ENCODE measurements at places on chromosomes 12 and 14. TPM values are rescaled to one million over a fixed set of nuclear protein-coding genes. Genes with fewer than 3 reads are reported as not detected.

GRCh38 chr12:70549340-70550179 is 87.7 kb downstream of the PTPRB start:
- DNase-seq, result no peak

DNA sequence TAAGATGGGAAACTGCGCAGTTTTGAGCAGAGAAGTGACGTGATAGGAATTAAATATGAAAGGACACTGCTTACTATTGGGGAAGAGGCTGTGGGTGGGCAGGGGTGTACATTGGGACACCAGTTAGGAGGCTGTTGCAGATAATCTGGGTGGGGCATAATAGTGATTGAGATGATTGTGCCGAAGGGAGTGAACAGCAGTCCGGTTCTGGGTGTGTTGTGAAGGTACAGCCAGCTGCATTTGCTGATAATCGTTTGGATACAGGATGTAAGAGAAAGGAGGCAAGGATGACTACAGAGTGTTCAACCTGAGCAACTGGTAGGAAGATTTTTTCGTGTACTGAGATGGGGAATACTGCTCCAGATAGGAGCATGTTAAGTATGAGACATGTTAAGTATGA is 205.2 kb upstream of the NEDD1 start:
- DNase-seq, result no peak

DNA sequence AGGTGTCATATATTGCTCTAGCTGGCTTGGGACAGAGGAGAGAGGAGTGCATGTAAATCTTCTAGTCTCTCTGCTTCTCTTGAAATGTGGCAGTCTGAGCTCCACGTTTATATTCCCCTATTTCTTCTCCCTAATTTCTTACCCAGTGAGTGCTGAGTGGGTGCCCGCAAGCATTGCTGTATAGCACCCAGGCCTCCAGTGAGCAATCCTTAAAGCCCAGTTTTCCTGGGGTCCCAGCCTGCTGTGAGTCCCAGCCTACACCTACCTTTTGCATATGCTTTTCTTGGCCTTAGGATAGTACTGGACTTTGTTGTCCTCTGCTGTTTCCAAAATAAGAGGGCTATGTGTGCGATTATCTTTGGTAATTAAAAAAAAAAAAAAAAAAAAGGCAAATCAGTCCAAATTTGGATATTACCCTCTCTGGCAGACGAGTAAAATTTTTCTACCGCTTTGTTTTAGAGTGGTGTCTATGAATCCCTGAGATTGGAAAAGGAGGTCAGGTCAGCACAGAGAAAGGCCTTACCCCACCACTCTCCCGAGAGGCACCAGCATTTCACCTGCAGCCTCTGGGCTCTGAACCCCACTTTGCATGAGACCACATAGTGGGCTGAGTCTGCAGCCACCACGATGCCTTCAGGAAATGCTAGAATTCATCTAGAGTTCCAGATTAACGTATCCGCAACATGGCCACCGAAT is 1.1 kb downstream of the MGST1 start:
- no peak for DNase-seq

- no peak for DNase-seq
Measured at GRCh38 chr14:95862243-95862642, 14.4 kb upstream of the TUNAR start.

DNA sequence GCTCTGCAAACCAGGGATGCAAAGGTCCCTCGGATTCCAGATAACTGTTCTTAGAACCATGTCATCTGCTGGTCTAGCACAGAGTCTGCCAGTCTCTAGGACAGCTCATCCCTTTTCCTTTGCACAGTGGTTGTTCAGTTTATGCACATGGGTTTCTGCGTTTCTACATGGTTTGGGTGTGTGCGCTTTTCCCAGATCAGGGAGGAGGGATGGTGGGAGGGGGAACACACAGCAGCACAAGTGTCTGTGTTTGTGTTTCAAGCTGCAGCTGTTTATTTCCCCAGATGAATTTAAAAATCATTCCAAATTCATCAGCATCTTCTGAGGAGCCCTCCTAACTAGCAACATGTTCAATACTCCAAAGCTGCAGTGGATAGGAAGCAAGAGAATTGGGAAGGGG is 45.4 kb downstream of the ANO2 start:
- DNase-seq, result no peak

GRCh38 chr12:30457621-30458289 is 237.9 kb downstream of the IPO8 start:
- DNase-seq, result peak; percentile 93

- no peak for DNase-seq
Measured at GRCh38 chr12:117013726-117014125, 85.5 kb downstream of the TESC start.

GRCh38 chr12:108312693-108313189 is 26.4 kb downstream of the CMKLR1 start:
- peak; percentile 90 for DNase-seq

DNA sequence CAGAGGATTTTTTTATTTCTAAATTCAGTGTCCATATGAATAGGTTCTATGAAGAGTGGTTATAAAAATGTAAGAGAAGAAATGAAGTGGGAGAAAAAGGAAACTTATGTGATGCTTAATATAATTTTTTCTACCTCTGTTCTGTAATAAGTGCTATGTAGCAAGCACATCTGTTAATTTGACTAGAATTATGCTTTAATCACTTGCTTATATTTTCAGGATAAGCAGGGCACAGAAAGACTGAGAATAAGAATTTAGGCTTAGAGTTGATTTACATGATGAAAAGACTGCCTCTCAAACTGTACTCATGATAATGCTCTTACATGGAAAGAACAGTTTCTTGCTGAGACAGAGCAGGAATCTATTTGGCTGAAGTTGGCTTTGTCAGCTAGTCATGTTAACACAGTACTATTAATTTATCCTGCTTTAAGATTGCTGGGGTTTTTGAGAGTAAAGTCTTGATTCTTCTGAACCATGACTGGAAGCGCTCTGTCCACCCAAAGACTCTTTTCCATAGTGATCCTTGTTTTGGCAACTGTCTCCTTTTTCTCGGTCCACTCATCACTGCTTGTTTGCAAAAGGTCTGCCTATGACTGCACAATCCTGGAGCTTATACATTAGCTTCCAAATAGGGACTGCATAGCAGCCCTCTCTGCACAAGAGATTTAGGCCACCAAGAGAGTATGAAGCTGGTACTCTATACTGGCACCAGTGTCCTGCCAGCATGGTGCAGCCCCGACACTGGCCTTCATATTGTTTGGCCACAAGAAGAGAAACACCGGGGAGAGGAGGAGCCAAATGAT is 98.8 kb downstream of the AKAP6 start:
- no peak for DNase-seq

DNA sequence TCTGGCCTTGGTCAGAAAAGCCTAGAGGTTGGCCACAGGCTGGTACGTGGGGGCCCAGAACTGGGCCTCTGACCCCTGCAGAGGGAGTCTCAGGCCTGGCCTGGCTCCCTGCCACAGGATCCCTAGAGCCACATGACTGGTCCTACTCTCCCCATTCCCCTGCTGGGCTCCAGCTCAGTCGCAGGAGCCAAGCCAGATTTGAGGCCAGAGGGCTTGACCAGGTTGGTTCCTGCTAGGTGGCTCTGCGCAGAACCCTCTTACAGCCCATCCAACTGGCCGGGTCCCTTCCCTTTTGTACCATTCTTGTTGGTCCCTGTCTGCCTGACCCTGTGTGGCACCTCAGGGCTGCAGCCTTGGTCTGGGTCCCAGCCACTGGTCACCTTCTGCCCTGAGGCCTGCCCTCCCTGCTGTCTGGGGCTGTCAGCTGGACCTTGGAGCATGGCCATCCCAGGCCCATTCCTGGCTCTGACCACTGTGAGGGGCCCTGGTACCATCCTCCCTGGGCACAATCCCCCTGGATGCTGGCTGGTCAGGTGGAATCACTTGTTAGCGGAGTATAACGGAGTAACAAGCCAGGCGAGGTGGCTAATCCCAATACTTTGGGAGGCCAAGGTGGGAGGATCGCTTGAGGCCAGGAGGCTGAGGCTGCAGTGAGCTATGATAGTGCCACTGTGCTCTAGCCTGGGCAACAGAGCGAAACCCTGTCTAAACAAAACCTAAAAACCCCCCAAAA is 22.9 kb upstream of the PPP1R13B start:
- DNase-seq, result no peak

DNA sequence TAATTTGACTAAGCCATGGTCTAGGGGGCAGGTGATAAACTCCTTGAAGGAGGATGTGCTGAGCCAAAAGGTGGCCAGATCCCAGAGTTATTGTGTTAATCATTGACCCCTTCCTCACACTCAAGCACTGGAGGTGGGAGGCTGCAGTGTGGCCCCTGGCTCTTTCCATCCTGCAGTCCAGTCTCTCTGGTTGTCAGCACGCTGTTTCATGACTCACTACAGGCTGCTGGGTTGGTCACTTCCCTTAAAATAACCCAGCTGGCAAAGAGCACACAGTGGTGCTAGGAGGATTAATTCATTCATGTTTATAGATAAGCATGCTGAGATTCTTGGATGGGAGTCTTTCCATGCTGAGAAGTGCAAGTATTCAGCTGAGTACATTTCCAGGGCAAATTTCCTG is 228.9 kb downstream of the ANO2 start:
- DNase-seq, result no peak

- no peak for DNase-seq
Measured at GRCh38 chr14:60008042-60008441, 83.7 kb upstream of the PCNX4 start.

DNA sequence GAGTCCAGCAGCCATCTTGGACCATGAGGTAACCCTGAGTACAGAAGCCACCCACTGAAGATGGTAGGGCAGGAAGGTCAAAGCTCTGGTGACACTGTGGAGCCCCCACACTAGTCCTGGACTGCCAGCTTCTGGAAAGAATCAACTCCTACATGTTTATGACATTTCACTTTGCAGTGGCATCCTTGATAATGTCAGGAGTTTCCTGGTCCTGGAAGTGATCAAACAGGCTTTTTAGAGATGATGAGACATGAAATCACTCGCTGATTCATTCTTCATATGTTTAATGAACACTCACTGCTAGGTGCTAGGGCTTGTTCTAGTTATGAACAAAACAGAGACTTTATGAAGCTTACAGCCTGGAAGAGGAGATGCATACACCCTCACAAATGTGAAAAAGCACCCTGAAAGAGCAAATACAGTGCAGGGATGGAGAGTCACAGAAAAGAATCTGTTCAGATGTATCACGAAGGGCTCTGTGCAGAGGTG is 15.8 kb upstream of the HNF1A start:
- DNase-seq, result no peak

- no peak for DNase-seq
Measured at GRCh38 chr12:94290353-94290752, 142.0 kb downstream of the PLXNC1 start.

GRCh38 chr14:20657216-20658211 is 16.0 kb upstream of the OR6S1 start:
- no peak for DNase-seq

DNA sequence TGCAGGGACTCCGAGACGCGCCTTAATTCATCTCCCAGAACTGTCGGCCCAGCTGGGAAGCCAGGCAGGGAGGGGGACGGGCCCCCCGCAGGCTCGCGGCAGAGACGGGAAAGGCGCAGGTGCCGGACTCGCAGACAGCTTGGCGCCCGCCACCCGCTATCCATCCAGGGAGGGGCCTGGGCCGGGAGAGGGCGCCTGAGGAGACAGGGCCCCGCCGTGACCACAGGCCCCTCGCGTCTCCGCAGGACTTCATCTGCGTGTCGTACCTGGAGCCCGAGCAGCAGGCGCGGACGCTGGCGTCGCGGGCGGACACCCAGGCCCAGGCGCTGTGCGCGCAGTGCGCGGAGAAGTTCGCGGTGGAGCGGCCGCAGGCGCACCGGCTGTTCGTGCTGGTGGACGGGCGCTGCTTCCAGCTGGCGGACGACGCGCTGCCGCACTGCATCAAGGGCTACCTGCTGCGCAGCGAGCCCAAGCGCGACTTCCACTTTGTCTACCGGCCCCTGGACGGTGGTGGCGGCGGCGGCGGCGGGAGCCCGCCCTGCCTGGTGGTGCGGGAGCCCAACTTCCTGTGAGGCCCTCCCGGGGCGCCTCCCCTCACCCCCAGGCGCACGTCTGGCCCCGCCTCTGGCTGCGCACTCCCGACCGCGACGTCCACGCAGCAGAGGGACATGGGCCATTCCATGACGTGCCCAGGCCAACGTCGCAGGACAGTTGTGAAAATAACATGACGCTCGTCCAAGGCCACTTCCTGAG is 60.6 kb downstream of the LGMN start:
- peak; percentile 25 for DNase-seq

GRCh38 chr12:12807970-12808702 is 5.0 kb upstream of the DDX47 start:
- DNase-seq, result no peak

GRCh38 chr12:120705618-120706017 is 4.6 kb upstream of the UNC119B start:
- no peak for DNase-seq

- DNase-seq, result no peak
Measured at GRCh38 chr14:101397206-101397605, 164.1 kb upstream of the DIO3 start.

GRCh38 chr12:2944401-2945047 is 14.7 kb upstream of the TEAD4 start:
- peak; percentile 64 for DNase-seq

- no peak for DNase-seq
Measured at GRCh38 chr12:1635301-1636095, 6.5 kb downstream of the WNT5B start.

GRCh38 chr12:38983117-38983571 is 77.8 kb upstream of the CPNE8 start:
- DNase-seq, result no peak

DNA sequence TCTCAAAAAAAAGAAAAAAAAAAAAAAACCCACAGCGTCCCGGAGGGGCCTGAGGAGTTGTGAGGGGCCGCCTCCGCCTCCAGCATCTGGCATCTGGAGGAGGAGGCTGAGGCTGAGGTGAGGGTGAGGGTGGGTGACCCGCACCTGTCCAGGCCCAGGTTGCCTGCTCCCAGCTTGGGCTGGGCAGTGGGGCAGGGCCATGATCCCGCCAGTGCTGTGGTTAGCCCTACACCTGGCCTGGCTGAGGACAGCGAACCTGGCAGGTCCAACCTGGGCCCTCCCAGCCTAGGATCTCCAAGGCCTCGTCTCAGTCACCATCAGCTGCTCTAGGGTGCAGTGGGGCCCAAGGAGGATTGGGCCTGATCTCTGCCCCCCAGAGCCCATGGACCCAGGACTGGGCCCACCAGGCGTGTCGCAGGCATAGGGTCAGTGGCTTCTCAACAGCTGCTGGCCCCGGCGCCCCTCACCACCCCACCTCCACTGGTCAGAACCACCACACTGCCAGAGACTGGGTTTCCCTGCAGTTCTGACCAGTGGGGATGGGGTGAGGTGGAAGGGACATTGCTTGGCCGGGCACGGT is 36.3 kb upstream of the RCOR1 start:
- no peak for DNase-seq

The TSPAN19 gene
- 0.06 TPM for total RNA-seq

The ELK3 gene
- total RNA-seq, result 5.1 TPM

The KRT6B gene
- total RNA-seq, result not detected

The KLRG1 gene
- 5.6 TPM for total RNA-seq

The SLC25A47 gene
- not detected for total RNA-seq

The USP44 gene
- total RNA-seq, result 0.28 TPM

The ADGRD1 gene
- total RNA-seq, result 58.8 TPM

The RIMBP2 gene
- 2.4 TPM for total RNA-seq

The NKX2-1 gene
- not detected for total RNA-seq

The LIMA1 gene
- total RNA-seq, result 12.8 TPM

The LHX5 gene
- not detected for total RNA-seq

The TMEM30B gene
- not detected for total RNA-seq

The OR4K1 gene
- total RNA-seq, result not detected

Measured in cardiac muscle cell (in vitro differentiated cells and primary cell).